Stimulated activated CD4-positive, alpha-beta T cell treated with anti-CD3 and anti-CD28 coated beads, Interleukin-1b, Interleukin-23, amount 100 ng/mL, for 1 hour (primary cell): ENCODE measurements at places on chromosomes 1 and 21.

DNA sequence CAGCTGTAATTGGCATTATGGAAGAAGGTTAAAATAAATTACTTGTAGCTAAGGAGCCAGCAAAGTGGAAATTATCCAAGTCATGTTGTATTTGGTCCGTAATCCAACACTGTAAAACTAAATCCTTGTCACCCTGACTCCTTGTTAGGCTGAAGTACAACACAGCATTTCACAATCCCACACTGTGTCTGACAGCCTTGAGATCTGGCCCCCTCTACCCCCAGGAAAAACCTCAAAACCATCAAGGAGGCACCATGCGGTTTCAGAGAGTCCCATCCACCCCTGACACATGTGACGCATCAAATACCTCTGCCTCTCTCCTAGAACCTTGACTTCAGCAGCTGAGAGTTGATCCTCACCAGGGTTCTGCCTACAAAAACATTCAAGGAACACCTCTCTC is 41.0 kb downstream of the LMX1A start:
- no peak for DNase-seq

DNA sequence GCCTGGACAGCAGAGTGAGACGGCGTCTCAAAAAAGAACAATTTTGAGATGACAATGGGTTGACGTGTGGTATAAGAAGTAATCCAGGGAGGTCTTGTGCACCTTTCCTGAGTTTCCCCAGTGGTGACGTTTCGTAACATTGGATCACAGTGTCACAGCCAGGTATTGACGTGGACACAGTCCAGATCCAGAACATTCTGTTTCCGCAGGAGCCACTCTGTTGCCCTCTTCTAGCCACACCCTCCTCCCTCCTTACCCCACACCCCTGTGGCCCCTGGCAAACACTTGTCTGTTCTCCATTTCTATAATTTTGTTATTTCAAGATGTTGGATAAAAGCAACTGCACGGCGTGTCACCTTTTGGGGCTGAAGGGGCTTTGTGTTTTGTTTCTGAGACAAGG is 6.5 kb upstream of the TRAPPC10 start:
- no peak for DNase-seq

DNA sequence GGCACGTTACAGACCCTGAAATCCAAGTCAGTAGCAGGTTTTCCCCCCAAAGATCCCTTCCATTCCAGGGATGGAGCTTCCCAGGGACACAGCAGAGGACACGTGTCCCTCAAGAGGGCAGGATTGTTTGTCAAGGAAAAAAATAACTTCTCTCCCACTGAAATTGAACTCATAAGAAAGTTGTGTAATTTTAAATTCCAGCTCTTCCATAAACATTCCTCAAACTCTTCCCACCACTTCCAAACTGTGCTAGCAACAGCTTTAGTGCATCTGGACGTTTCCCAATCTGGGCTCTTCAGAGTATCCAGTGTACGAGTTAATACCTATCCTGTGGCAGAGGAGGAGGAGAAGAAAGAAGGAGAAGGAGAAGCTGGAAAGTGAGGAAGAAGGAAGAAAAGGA is 79.6 kb downstream of the PSMG1 start:
- DNase-seq = no peak

- DNase-seq = no peak
These were observed 39.4 kb upstream of the FAM131C start for GRCh38 chr1:16112596-16113555.

GRCh38 chr1:177227978-177228692 is 57.4 kb downstream of the BRINP2 start:
- DNase-seq = no peak

DNA sequence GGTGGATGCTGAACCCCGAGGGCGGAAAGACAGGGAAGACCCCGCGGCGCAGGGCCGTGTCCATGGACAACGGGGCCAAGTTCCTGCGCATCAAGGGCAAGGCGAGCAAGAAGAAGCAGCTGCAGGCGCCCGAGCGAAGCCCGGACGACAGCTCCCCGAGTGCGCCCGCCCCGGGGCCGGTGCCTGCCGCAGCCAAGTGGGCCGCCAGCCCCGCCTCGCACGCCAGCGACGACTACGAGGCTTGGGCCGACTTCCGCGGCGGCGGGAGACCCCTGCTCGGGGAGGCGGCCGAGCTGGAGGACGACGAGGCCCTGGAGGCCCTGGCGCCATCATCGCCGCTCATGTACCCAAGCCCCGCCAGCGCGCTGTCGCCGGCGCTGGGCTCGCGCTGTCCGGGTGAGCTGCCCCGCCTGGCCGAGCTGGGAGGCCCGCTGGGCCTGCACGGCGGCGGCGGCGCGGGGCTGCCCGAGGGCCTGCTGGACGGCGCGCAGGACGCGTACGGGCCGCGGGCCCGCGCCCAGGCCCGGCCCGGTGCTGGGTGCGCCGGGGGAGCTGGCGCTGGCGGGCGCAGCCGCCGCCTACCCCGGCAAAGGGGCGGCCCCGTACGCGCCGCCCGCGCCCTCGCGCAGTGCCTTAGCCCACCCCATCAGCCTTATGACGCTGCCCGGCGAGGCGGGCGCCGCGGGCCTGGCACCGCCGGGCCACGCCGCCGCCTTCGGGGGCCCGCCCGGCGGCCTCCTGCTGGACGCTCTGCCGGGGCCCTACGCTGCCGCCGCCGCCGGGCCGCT is 20.7 kb downstream of the FOXO6 start:
- DNase-seq = no peak

GRCh38 chr1:210527091-210527490 is 198.4 kb downstream of the HHAT start:
- no peak for DNase-seq

GRCh38 chr21:37788503-37788902 is 127.8 kb downstream of the KCNJ6 start:
- DNase-seq = no peak

- no peak for DNase-seq
These were observed 14.2 kb downstream of the BLACAT1 start for GRCh38 chr1:205441716-205442050.

- DNase-seq = no peak
These were observed 14.4 kb downstream of the MEGF6 start for GRCh38 chr1:3596663-3597598.

- DNase-seq = no peak
These were observed 316.2 kb downstream of the HMCN1 start for GRCh38 chr1:186050360-186050759.

- no peak for DNase-seq
These were observed 69.1 kb downstream of the SLC66A1 start for GRCh38 chr1:19381261-19381660.

GRCh38 chr1:151113877-151114276 is 32.6 kb downstream of the SEMA6C start:
- DNase-seq = no peak

DNA sequence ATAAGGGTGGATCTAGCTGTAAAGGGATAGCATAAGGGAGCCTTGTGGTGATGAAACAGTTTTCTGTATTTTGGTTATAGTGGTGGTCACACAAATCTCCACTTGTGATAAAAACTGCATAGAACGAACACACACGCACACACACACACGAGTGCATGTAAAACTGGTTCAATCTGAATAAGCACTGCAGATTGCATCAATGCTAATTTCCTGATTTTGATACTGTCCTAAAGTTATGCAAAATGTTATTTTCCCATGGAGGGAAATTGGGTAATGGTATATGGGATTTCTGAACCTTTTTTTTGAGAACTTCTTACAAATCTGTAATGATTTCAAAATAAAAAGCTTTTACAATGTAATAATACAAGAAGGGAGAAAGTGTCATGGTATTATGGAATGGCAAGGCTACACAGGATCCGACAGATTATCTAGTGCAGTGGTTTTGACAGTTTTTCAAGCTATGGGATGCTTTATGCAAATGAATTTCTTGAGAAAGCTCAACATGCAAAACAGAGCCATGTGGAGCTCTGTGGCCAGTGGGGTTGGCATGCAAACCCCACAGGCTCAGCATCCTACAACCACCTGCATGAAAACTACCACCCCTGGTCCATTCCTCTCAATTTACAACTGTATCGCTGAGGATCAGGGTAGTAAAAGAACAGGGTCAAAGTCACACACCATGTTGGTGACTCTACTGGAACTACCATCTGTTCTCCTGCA is 18.8 kb downstream of the SLC41A1 start:
- DNase-seq = no peak

- no peak for DNase-seq
These were observed 101.1 kb downstream of the MACF1 start for GRCh38 chr1:39305555-39305954.

DNA sequence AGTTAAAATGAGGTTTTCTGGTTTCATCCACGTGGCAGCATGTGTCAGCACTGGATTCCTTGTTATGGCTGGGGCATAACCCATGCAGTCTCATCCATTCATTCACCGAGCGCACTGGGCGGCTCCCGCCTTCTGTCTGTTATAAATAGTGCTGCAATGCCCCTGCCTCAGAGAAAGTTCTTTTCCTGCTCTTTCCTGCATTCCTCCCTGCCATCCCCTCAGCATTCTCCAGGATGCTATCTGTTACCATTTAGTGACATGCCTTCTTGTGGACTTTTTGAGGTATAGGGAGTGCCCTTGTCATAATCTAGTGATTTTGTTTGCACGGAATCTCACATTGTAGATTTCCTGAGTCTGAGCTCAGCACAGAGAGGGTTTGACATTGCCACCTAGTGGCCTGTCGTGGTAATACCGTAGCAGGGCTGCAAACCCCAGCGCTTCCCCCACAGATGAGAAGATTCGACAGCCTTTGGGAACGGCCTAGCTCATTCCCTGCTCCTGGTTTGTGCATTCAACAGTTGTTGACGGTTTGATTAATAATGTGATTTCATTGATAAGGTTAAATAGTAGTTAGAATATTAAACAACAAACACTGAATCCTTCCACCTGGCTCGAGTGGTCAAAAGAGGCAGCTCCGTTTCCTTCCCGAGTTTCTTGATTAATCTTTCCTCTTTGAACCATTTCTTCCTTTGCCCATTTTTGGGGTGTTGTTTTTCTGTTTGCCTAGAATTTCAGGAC is 46.3 kb downstream of the UMODL1 start:
- peak; percentile 75 for DNase-seq

- no peak for DNase-seq
These were observed 541.4 kb upstream of the B3GALT2 start for GRCh38 chr1:193727850-193728249.

DNA sequence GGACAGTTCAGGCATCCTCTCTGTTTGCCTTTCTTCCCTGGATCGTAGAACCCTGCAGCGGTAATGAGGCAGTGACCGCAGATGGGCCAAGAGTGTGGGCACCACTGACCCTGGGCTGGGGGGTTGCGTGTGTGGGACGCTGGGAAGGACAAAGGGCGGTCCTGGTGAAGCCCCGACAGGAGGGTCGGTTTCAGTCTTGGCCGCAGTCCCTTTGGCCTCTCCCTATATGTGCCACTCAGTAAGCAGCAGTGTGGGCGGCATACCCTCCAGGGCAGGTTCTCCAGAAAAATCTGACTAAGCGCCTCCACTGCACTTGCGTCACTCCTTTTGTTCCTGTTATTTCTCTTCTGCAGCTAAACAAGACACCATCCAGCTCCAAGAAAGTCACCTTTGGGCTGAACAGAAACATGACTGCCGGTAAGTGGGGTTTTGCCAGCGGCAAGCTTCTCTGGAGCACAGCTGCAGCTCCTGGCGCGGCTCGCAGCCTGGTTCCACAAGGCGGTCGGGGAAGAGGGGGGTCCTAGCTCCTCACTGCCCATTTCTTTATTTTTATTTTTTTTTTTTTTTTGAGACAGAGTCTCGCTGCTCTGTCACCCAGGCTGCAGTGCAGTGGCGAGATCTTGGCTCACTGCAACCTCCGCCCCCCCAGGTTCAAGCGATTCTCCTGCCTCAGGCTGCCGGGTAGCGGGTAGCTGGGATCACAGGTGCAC is 27.7 kb upstream of the PDXK start:
- no peak for DNase-seq

DNA sequence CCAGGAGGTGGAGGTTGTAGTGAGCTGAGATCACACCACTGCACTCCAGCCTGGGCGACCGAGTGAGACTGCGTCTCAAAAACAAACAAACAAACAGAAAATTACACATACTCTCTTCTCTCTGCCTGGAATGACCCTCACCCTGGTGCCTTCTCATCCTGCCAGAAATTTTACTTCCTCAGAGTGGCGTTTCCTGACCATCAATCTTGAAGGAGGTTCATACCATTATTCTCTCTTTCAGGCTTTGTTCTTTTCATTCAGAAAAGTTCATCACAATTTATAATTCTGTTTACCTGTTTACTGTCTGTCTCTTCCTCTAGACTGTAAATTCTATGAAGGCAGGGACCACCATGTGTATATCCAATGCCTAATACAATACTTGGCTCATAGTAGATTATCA is 79.3 kb downstream of the RPS6KA1 start:
- DNase-seq = no peak

DNA sequence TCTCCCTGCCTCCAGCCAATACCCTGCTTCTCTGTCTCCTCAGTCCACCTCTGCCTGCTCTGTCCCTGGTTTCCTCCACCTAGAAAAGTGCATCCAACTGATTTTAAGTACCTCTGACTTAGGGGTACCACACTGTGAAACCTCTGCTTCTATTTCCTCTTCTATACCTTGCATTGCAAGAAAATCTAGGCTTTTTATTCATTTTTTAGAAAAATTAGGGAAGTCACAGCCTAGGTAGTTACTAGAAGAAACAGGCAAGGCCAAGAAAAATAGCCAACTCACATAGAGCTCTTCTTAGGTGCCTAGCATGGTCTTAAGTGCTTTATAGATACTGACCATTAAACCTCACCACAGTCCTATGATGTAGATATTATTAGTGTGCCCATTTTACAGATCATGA is 39.1 kb downstream of the HIVEP3 start:
- no peak for DNase-seq

- peak; percentile 73 for DNase-seq
These were observed 8.8 kb downstream of the ZNF683 start for GRCh38 chr1:26363549-26364448.

GRCh38 chr1:1212780-1213344 is 1.1 kb downstream of the TNFRSF4 start:
- DNase-seq = no peak

DNA sequence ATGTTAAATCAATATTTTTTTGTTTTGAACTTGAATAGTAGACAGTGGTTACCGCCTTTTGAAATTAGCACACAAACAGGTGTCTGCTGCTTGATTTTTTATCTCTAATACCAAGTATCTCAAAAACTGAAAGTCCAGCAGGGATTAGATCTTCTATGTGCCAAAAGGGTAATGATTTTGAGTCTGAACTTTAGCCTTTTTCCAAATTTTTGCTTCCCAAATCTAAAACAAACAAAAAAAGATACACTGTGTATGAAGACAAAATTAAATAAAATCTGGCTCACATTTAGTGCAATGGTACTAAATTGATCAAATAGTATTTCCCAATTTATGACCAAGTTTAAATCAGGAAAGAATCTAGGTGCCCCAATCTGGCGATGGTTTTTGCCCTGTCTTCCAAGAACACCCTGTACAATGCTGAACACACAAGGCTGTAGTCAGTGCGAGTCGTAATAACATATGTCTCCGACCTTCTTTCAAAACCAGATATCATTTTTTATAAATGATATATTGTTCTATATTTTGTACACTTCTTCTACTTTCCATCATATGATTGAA is 40.5 kb downstream of the PLPPR4 start:
- no peak for DNase-seq

- DNase-seq = no peak
These were observed 35.8 kb downstream of the HHAT start for GRCh38 chr1:210364479-210364878.

DNA sequence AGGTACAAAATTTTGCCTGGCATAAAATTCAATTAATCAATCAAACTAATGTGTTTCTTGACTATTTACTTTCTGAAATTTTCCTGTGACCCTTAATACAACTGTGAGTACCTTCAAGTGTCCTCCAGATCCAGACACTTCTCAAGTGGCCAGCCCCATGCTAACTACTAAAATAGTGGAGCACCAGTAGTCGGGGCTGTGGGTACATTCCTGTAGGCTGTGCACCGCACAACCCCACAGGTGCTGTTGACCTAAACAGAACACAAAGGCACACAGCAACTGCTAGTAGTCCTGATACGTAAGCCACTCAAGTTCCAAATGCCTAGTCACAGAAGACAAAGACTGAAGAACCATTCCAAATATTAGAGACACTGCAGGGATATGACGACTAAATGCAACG is 36.6 kb downstream of the TMEM50B start:
- DNase-seq = no peak
